Stimulated activated CD4-positive, alpha-beta T cell treated with anti-CD3 and anti-CD28 coated beads, Interleukin-1b, Interleukin-23, amount 100 ng/mL, for 24 hours (primary cell): ENCODE measurements at places on chromosomes 11 and 22.

DNA sequence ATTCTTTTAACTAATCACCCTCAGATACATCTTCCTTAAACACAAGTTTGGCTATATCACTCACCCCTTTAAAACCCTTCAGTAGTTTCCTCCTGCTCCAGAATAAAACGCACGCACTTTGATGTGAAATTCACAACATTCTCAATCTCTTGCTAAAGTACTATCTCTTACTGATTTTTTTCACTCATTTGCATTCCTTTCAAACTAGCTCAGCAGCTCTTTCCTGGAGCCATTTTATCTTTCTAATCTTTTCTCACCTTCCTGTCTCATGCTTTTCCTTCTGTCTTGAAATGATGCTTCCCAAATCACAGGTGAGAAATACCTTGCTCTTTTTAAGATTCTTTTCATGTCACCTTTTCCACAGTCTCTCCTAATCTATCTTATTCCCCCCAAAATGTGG lies 1074.4 kb downstream of the DLG2 start:
- no peak for DNase-seq

DNA sequence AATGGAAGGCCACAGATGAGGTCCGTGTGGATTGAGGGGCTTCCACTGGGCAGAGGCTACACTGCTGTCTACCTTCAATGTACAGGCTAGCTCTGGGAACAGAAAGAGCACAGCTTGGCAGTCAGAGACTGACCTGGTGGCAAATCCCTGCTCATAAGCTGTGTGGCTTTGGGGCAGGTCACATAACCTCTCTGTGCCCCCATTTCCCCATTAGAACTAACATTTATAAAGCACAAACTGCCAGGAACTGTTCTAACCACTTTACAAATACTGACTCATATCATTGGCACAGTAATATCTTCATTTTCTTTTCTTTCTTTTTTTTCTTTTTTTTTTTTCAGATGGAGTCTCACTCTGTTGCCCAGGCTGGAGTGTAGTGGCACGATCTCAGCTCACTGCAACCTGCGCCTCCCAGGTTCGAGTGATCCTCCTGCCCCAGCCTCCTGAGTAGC lies 3.1 kb downstream of the FOSL1 start:
- no peak for DNase-seq

DNA sequence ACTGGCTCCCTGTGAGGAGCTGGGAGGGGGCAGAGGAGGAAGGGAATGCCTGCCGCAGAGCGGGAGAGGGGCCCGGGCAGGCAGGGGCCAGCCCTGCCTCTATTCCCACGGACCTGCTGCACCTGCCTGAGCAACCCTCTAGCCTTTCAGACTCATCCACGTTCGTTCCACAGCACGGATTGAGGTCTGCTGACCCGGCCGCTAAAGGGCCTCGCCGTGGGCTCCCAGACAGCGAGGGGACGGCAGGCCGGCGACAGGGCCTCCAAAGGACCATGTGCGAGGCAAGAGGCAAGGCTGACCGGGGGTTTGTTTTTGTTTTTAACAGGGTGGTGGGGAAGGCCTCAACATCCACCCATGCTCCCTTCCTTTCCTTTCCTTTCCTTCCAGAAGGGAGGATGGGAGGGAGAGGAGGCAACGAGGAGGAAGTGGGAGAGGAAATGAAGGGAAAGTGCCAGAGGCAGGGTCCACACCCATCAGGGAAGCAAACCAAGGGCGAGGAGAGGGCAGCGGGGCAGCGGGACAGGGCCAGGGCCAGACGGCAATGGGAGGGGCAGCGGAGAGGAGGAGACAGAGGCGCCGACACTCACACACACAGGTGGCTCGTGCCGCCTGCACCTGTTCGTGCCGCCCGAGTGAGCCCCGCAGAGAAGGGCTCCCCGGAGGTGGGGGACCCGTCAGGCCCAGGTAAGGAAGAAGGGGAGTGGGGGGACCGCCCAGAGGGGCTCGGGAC lies 7.5 kb downstream of the LRFN4 start:
- DNase-seq, result no peak

GRCh38 chr11:32088117-32088941 lies 2.5 kb upstream of the RCN1 start:
- DNase-seq, result peak; percentile 7

DNA sequence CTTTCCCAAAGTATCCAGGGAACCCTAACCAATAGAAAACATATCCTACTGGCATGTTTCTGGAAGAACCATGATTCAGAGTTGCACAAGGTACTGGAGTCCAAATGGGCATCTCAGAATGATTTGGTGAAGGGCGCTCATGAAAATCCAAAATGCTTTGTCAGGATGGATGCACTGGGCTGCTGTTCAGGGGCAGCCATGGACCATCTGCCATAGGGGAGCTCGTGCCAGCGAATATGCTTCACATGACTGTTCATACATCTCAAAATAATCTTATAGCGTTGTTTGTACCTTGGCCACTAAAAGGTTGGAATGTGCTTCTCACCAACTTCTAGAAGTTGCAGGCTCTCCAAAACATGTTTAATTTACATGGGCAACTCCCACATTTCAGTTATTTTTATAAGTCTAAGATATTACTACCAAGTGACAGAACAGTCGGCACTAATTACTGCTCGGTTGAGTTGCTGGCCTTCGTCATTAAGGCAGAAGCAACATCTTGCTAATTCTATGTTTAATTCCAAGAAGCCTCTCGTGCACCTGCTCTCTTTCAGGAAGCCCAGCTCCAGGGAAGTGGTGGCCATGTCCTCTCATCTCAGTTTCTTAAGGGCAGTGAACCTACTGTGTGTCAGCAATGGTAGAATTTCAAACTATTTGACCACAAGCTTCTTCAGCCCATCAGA lies 1497.7 kb downstream of the TBC1D22A start:
- DNase-seq, result no peak

GRCh38 chr11:6096417-6096816 lies 11.1 kb upstream of the OR56B4 start:
- DNase-seq, result no peak

DNA sequence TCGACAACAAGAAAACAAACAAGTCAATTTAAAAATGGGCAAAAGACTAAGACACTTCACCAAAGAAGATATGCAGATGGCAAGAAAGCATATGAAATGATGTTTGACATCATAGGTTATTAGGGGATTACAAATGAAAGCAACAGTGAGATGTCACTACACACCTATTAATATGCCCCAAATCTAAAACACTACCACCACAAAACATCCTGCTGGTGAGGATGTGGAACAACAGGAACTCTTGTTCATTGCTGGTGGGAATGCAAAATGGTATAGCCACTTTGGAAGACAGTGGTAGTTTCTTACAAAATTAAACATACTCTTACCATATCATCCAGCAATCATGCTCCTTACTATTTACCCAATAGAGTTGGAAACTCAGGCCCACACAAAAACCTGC lies 29.0 kb downstream of the PRRG4 start:
- no peak for DNase-seq

GRCh38 chr11:102457865-102458264 lies 5.3 kb upstream of the TMEM123 start:
- no peak for DNase-seq

- DNase-seq, result no peak
Measured at GRCh38 chr11:113730887-113731726, 25.0 kb upstream of the TMPRSS5 start.

DNA sequence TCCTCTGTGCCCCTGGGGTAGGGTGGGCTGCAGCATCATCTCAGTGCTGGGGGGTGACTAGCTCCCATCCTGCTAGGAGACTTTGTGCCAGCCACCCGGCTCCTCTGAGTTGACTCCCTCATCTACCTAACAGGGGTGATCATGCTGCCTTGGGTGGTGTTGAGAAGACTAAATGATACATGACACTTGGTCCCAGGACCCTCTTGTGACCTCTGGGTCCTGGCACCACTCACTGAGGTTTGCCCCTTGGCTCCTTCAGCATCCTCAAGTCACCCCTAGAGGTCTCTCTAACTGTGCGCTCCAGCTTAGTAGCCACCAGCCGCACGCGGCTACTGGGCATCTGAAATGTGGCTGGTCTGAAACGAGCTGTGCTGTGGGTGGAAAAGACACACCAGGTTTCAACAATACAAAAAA lies 72.1 kb downstream of the LRRC32 start:
- DNase-seq, result no peak

DNA sequence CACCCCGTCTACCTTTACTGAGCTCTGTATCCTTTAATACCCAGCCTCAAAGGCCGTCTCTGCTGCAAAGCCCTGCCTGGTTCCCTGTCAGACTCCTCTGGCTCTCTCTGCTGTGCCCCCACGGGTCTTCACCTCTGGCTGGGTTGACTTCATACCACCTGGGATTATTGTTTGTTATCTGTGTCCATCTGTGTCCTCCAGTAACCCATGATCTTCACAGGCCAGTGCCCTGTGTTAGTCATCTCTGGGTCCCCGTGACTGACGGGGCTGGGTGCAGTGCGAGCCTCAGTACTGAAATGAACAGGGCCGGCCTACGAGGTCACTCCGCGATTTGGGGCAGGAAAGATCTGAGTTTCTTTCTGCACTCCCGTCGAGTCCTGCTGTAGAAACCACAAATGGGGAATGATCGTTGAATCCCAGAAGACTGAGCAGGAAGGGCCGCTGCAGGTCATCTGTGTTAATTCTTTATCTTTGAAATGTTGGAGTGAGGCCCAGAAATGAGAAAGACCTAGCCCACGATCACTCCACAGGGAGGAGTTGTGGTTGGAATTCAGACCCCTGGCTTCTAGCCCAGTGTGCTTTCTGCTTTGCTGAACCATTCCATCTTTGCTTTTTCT lies 12.3 kb upstream of the TUB start:
- DNase-seq, result no peak

- no peak for DNase-seq
Measured at GRCh38 chr11:111788051-111788450, 21.9 kb upstream of the PPP2R1B start.

DNA sequence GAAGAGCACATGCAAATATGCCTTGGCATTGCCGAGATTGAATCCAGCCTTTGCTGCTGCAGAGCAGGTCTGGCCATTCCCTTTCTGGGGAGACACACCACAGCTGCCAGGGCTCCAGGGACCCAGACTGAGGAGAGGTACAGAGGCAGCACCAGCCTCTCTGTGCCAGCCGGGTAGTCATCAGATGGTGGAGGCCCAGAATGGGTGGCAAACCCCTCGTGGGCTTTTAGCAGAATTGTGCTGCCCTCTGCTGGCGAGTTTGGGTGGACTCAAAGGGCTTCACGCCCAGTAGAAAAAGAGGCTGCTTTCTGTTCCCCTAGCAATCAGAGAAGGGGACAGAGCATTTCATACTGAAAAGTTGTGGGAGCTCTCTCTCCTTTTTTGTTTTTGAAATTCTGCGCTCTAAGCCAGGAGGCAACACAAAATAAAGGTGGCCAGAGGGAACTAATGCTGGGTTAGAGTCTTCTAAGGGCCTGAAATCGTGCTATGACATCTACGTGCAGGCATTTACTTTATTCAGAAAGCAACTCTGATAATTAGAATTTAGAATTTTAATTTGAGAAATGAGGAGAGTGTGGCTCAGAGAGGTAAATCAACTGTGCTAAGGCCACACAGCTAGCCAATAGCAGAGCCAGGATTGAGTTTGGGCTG lies 158.8 kb upstream of the NAV2 start:
- DNase-seq, result peak; percentile 55

- DNase-seq, result no peak
Measured at GRCh38 chr11:17486646-17487045, 10.0 kb upstream of the ABCC8 start.

GRCh38 chr22:48649031-48649430 lies 1178.6 kb downstream of the BRD1 start:
- DNase-seq, result no peak

GRCh38 chr22:20319041-20319744 lies 667 bp downstream of the DGCR6L start:
- DNase-seq, result no peak

- DNase-seq, result no peak
Measured at GRCh38 chr22:46133588-46133855, 16.8 kb upstream of the PPARA start.

DNA sequence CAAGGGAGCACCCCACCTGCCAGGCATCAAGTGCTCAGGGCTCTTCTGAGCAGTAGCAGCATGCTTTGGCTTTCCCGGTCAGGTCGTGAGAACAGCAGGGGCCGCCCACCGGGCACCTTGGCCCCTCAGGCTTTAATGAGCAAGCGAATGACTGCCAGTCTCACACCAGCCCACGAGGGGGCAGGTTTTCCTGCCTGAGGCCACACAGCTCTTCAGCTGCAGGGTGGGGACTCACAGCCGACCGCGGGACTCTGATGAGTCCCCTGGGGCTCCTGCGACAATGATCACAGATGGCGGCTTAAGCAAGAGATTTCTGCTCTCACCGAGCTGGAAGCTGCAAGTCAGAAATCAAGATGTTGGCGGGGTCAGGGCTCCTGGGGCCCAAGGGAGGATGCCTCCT lies 14.3 kb upstream of the FGF19 start:
- no peak for DNase-seq

DNA sequence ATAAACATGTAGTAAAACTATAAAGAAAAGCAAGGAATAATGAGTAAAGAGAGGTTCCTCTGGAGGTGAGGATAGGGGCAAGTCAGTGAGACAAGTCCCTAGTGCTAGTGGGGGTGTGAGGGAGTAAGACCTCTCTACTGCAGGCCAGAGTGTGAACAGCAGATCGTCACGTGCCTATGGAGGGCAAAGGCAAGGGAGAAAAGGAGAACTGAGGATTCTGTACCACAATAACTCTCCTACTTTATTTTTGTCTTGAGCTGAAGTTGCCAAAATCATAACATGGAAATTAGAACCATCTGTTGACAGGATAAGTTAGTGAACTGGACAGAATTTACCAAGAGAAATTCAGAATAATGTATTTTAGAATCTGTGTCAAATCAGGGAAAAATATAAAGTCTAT lies 77.6 kb downstream of the ENTHD1 start:
- no peak for DNase-seq

- no peak for DNase-seq
Measured at GRCh38 chr11:116172156-116172555, 600.6 kb downstream of the BUD13 start.

DNA sequence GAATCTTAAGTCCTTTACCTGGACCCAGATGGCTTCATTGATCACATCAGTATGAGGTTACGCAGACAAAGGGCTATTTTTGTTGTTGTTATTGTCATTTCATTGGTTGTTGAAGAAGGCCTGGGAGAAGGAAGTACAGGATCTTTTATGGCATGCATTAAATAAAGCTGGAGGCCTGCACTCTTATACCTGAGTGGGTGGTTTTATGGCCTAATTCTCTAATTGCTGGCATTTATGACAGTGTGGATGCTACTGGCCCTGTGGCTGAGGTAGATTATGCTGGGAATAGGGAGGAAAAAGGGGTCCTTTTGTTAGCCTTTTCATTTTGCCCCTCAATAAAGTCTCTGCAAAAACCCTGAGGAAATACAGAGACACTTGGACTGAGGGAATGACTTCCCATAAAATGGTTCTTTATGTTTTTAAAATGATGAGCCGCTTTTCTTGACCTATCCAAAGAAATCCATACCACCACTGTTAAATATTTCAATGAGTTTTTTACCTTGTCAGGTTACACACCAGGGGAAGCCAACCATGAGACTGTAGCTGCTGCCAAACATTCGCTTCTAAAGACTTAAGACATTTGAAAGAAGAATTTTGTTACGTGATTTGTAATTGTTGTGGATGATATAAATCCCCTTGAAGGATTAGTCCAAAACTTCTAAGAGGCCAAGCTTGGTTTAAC lies 6.8 kb downstream of the KMT2A start:
- no peak for DNase-seq

GRCh38 chr22:47281126-47282106 lies 519.0 kb downstream of the TBC1D22A start:
- no peak for DNase-seq
